Sigmoid colon (tissue), 7 donors: ENCODE measurements at places on chromosomes 2 and 18.

GRCh38 chr2:66001538-66001937 is 433.4 kb upstream of the MEIS1 start:
- DNase-seq = no peak

DNA sequence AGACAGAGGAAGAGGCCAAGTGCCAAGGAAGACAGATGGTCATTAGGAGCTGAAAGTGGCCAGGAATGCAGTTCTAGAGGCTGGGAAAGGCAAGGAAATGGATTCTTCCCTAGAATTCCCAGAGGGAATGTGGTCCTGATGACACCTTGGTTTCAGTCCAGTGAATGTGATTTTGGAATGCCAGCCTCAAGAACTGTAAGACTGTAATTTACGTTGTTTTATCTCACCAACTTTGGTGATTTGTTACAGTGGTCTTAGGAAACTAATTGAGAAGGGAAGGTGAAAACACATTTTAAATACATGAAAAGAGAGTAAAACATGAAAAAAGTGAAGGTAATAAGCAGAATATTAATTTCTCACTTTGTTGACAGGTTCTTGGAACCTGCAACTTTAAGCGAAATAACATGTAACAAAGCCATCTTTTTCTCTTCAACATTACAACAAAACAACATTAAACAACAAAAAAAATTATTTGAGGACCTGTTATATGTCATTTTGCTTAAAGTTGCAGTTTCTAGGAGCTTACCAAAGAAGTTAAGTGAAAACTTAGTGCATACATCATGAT is 370.2 kb downstream of the METTL4 start:
- DNase-seq = no peak

DNA sequence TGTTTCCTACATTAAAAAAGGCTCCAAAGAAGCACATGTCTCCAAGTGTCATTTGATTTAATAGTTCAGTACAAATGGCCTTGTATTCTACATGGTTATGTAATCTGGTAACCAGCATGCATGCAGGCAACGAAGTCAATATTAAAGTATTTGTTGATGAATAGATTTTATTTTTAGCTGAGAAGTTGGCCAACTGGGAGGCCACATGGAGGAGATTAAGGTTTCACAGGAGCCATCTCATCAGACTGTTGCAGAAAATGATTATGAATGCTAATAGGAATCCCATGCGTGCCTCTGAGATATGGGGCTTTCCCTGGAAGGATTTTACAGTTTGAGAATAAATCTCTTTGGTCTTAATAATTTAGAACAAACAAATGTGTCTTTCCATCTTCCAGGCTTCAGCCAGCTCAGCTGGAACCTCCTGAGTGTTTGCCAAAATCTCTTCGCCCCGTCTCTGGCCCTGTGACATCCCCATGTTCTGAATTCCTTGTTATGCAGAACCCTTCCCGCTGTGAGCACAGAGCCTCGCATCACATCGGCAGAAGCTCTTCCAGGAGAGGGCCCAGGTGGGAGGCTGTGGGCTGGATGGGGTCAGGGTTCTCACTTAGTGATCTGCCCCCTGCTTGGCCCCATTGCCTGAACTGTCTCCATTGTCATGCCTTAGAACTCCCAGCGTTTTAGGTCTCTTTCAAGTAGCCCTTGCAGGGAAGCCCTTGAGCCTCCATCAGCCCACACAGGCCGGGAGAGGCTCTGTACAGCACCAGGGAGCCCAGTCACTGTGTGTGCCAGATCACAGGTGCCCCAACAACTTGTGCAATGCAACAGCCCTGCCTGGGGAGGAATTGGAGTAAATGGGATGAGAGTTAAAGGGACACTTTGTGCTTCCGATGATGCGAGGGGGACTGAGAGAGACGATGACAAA is 190.5 kb upstream of the TWIST2 start:
- DNase-seq = no peak

DNA sequence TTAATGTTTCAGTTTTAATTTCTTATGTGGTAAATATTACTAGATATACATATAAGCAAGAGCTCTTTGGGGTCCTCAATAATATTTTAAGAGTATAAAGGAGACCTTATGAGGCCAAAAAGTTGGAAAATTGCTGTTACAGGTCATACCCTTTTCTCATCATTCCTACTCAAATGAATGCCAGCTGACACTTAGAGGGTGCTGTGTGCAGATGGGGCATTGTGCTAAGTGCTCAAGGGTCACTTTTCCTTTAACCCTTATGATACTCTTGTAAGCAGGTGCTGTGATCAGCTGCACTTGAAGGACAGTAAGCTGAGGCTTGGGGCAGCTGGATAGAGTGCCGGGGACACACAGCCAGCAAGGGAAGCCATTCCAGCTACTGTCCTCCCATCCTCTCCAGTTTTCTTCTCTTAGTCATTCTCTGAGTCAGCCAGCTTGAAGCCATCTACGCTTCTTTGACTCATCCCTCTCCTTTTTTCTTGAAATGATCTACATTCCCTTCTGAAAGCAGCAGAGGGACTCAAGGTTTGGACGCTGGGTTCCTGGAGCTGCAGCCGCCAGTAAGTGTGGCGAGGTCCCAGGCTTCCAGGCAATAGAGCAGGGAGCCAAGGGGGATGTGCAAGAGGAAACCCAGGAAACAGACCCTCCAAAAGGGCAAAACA is 42.0 kb upstream of the CREB1 start:
- DNase-seq = no peak

- DNase-seq = no peak
Observed at GRCh38 chr18:35661483-35662146, 80.1 kb downstream of the GALNT1 start.

DNA sequence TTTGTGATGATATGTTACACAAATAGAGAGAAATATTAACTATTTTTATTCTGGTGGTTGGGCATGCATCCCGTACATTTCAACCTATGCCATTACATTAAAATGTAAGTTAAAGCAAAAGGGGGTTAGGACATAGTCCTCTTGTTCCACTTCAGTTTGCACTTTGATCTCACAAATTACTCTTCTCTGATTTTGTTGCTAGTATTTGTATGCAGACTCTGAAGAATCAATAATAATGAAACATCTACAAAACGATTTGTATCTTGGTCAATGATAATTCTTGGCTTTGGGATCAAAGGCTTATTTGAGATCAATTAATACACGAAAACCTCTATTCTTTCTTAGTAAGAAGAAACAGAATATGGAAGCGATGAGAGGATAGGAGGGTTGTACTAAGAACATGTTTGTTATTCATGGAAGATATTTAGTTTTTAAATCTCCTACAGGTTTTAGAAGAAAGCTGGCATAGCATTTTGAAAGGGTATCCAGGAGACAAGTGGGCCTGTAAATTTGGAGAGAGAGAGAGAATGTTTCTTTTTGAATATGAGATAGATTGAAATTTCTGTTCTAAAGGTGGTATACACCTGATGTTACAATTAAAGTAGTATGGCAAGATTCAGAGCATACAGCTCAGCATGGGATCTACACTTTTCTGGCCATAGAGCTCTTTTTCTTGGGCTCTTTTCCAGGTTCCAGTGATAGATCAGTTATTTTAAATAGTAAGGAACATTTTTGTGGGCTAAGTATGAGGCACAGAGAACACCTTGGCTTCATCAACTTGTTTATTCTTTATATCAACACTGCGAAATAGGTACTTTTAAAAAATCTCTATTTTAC is 347.9 kb downstream of the PTPRM start:
- no peak for DNase-seq

DNA sequence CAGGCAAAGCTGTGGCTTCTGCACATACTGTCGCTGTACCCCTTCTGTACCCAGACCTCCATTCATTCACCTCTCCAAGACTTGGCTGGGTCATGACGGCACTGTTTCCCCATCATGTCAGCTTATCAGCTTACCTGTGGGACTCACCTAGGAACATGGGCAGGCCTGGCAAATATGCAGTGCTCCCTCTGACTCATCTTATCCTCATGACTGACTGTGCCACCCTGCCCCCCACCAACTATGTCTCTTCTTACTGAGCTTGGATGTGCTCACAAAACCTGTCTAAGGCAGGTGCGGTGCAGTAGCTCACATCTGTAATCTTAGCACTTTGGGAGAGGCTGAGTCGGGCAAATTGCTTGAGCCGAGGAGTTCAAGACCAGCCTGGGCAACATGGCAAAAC is 152.4 kb downstream of the MGAT5 start:
- no peak for DNase-seq
